ENCODE measurements at places on chromosomes 6 and 20. TPM values are rescaled to one million over a fixed set of nuclear protein-coding genes. Genes with fewer than 3 reads are reported as not detected.

DNA sequence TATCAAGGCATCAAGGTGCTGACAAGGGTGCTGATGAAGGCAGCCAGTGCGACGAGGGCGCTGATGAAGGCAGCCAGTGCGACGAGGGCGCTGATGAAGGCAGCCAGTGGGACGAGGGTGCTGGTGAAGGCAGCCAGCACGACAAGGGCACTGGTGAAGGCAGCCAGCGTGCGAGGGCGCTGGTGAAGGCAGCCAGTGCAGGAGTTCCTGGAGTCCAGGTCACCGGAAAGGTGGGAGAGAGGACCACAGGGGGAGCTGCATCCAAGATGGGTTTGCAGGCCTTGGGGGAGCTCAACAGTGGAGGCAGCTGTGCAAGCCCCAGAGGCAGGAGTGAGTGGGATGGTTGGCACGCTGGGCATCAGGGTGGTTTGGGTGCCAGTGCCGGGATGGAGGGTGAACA is 176.3 kb downstream of the TBXT start:
- DNase-seq = no peak

GRCh38 chr6:1256435-1257008 is 55.4 kb upstream of the FOXQ1 start:
- no peak for DNase-seq

DNA sequence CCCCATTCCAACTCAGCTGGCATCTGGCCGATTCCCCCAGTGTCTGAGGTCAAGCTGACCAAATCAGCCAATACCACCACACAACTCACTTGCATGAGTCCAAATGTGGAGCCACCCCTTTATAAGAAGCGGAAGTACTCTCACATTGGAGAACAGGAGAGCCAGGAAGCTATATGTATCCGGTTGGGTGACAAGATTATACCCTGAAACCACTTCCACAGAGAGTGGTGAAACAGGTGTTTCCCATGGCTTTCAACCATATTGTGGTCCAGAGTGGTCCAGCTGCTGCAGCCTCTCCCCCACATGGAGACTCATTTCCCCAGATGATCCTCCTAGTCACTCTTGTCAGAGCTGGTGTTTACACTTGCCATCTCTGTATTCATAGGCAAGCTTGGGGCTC is 24.0 kb upstream of the SERINC1 start:
- no peak for DNase-seq

LY6G5C gene
- total RNA-seq = not detected

TRAPPC3L gene
- not detected for total RNA-seq

SAMD5 gene
- 2.6 TPM for total RNA-seq

Data from omental fat pad (tissue), 4 donors.